ENCODE measurements at places on chromosomes 4 and X.

- H3K27me3 ChIP-seq = peaks cover 2% of the 10 kb centered on the region
- no peak overlapping the region for H3K27ac ChIP-seq
- no peak for DNase-seq
- no peak overlapping the region for H3K4me3 ChIP-seq
- peaks cover 6% of the 10 kb centered on the region for H3K4me1 ChIP-seq
Observed at GRCh38 chrX:10177601-10178000, 20.8 kb downstream of the CLCN4 start.

GRCh38 chrX:23628131-23628530, 39.2 kb upstream of the PRDX4 start:
- H3K36me3 ChIP-seq = no peaks in the 10 kb centered on the region
- H3K4me3 ChIP-seq = no peak overlapping the region
- peaks cover 3% of the 10 kb centered on the region for H3K27me3 ChIP-seq
- no peak overlapping the region for H3K27ac ChIP-seq
- no peaks in the 10 kb centered on the region for H3K4me1 ChIP-seq
- DNase-seq = no peak

DNA sequence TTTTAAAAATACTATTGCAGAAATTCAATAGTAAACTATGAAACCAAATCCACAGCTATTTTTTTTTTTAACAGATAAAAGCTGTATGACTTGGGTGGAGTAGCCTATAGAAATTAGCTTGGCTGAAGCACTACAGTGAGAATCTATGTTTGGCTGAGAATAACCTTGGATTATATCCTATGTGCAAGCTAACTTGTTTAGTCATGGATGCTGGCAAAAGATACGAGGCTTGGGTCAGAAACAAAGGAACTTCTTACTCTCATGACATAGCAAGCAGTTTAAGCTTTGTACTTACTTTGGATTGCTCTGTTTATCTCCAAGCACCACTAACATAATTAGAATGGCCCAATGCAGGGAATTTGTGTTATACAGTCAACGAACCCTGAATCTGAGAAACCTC, 119.2 kb upstream of the GRID2 start:
- no peaks in the 10 kb centered on the region for H3K4me1 ChIP-seq
- no peaks in the 10 kb centered on the region for H3K27me3 ChIP-seq
- no peak overlapping the region for H3K27ac ChIP-seq
- no peaks in the 10 kb centered on the region for H3K36me3 ChIP-seq

DNA sequence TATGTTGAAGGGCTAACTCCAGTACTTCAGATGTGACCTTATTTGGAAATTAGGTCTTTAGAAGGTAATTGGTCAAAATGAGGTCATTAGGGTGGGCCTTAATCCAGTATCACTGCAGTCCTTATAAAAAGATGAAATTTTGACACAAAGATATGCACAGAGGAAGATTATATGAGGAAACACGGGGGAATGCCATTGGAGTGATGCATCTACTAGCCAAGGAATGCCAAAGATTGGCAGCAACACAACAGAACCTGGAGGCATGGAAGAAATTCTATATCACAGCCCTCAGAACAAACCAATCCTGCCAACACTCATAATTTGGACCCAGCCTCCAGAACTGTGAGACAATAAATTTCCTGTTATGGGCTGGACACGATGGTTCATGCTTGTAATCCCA, 17.6 kb downstream of the TRIM61 start:
- H3K27ac ChIP-seq = no peak overlapping the region
- no peak for DNase-seq
- H3K27me3 ChIP-seq = no peaks in the 10 kb centered on the region
- peaks cover 25% of the 10 kb centered on the region for H3K4me1 ChIP-seq
- H3K4me3 ChIP-seq = no peak overlapping the region

GRCh38 chr4:147220833-147221232, 260.1 kb upstream of the EDNRA start:
- H3K27me3 ChIP-seq = no peaks in the 10 kb centered on the region
- no peaks in the 10 kb centered on the region for H3K4me1 ChIP-seq
- DNase-seq = no peak
- no peak overlapping the region for H3K27ac ChIP-seq
- H3K4me3 ChIP-seq = no peak overlapping the region

- H3K27me3 ChIP-seq = peaks cover 14% of the 10 kb centered on the region
- H3K4me1 ChIP-seq = no peaks in the 10 kb centered on the region
- H3K27ac ChIP-seq = no peak overlapping the region
- H3K4me3 ChIP-seq = no peak overlapping the region
- H3K36me3 ChIP-seq = no peaks in the 10 kb centered on the region
Observed at GRCh38 chrX:72001471-72001870, 90.8 kb downstream of the NHSL2 start.
